ENCODE measurements at places on chromosomes 13 and 19.

DNA sequence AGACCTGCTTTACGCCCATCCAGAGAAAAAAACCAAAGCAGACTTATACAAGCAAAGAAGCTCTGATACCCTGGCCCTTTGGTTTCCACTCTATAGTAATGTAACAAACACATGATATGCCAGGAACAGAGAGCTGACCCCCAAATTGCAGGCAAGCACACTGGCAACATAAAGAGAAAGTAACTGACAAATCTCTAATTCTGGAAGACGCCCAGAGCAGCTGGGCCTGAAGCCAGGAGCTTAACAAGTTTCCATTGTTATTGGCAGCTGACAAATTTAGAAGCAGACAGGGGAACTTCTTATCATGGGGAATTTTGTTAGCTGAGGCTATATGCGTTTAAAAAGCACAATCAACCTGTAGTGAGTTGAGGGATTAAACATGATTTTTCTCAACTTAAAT lies 158.0 kb downstream of the DLEU7 start:
- no peak for DNase-seq

- DNase-seq, result no peak
These were observed 14.0 kb downstream of the ZNF114 start for GRCh38 chr19:48283908-48284307.

- no peak for DNase-seq
These were observed 972.0 kb upstream of the PCDH20 start for GRCh38 chr13:62387647-62388046.

GRCh38 chr19:19486343-19487076 lies 28.8 kb downstream of the TSSK6 start:
- DNase-seq, result no peak

- DNase-seq, result no peak
These were observed 287.5 kb downstream of the ATP8A2 start for GRCh38 chr13:25659091-25659795.

- DNase-seq, result no peak
These were observed 21.9 kb downstream of the IQCN start for GRCh38 chr19:18252370-18252717.

GRCh38 chr13:44435142-44435918 lies 61.7 kb downstream of the SERP2 start:
- peak; percentile 91 for DNase-seq

DNA sequence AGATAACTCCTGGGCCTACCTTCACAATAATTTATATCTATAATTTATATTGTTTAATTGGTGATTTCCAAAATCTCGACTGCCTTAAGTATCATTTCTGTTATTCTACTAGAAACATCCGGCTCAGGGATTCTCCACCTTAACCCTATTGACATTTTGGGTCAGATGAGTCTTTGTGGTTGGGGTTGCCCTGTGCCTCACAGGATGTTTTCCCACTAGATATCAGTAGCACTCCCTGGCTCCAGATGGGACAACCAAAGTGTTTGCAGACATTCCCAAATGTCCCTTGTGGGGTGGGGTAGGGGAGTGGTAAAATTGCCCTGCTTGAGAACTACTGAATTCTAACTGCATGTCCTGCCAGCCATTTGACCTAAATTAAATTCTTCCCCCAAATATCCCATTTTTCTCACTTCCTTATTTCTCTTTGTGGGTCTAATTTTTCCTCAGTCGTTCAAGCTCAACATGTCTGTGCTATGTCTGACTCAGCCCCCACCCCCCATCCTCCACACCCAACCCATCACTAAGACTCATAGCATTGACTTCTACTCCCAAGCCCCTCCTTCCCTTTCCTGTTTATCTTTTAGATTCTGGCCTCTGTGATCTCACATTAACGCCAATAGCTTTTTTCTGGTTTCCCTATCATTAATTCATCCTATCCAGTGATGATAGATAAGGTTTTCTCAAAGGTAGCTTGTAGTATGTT lies 545.1 kb downstream of the EFNB2 start:
- DNase-seq, result no peak

- peak; percentile 51 for DNase-seq
These were observed 1.4 kb upstream of the MEGF8 start for GRCh38 chr19:42323852-42324654.

- DNase-seq, result no peak
These were observed 4.1 kb upstream of the PSMD8 start for GRCh38 chr19:38370299-38370698.
